CMK (cell line): ENCODE measurements at places on chromosomes 5 and 9.

DNA sequence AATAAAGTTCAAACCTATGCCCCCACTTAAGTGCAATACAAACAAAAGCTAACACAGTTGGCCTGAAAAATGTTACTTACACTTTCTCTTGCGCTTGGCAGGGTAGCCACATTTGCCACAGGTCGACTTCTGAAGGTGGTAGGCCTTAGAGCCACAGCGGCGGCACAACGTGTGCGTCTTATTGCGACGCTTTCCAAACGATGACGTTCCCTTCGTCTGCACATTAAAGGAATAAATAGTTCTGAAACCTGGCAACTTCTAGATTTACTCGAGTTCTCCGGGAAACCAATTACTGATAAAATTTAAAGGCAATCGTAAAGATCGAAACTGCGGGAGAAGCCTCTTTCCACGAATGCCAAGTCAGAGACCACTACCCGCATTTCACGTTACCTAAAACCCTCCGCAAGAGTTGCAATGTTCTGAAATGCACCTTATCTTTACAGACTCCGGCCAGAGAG is 602 bp downstream of the RPL37 start:
- DNase-seq, result no peak

DNA sequence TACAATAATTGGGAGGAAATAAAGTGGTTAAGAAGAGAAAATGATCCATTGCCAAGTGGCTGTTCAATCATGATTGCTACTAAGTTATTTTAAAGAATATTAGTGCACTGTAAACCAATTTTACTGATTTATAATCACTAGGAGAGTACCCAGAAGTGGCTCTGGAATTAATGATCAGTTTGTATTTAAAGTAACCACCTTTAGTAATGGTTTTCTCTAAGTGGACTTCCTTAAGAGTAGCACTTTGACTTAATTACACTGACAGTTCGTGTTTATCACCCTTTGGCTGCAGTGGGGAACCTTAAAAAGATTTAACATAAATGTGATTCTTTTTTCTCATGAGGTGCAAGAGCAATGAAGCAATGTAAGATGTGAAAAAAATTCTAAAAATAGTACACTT is 310.8 kb downstream of the CDH12 start:
- DNase-seq, result no peak

GRCh38 chr9:137049544-137050449 is 3.8 kb upstream of the NPDC1 start:
- DNase-seq, result no peak

DNA sequence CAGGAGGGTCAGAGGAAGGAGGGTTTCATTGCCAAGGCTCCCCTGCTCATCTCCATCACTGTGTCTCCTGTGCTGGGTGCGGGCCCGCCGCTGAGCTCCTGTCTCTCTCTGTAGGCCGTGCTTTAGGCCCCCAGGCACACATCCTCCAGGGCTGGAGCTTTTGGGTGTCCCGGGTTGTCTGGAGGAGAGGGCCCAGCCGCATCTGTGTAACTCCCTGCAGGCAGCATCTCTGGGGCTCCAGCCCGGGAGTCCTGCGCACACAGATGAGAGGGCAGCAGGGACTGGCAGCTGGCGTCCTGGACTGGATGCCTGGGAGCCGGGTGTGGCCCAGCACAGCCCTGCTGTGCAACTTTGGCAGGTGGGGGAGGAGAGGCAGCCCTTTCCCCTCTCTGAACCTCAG is 40.2 kb downstream of the LRSAM1 start:
- DNase-seq, result no peak

DNA sequence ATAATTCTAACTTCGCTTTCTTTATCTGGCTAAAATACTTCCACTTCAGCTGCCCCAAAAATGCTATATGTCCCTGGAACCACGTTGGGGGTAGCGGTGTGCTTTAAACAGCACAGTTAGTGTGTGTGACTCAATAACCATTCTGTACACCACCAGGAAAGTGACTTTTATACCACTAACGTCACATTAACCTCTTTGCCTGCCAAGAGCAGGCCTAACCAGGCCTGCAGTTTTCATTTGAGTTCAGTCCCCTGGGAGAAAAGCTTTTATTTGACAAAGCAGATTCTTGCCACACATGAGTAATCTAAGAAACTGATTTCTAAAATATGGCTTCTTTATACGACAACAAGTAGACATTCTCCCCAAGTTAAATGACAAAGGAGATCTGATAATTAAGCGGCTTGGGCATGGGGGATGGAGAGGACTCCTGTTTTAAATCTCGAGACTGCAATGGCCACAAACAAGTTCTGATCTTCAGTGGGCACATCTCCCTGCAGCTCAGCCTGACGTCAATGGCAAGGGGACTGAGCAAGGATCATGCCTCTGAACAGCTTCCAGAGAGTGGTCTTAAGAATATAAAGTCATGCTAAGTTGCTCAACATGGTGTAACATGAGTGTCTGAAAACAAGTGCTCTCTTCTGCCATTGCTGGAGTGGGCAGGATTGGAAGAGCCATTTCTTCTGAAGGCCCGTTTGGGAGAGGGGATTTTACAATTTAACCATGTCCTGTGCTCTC is 91.8 kb downstream of the GLIS3 start:
- no peak for DNase-seq

DNA sequence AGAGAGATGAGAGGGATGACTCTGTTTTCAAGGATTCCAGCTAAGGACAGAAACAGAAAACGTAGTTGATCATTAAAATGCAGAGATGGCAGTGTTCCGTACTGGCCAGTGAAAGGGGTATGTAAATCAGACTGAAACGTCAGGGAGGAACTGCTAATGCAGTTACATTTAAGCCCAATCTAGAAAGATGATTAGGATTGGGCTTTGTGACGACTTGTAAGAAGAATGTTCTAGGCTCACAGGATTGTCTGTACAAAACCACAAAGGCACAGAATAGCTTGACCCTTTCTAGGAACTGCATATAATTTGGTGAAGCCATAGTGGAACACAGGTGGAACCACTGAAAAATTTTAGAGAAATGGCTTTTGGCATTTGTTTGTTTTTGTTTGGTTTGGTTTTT is 55.6 kb upstream of the TESK1 start:
- no peak for DNase-seq
